ENCODE measurements at places on chromosomes 7 and 10. TPM values are rescaled to one million over a fixed set of nuclear protein-coding genes. Genes with fewer than 3 reads are reported as not detected.

The PRSS2 gene
- not detected for total RNA-seq

The WNT8B gene
- total RNA-seq: 0.40 TPM

The ZSCAN21 gene
- total RNA-seq: 9.1 TPM

DNA sequence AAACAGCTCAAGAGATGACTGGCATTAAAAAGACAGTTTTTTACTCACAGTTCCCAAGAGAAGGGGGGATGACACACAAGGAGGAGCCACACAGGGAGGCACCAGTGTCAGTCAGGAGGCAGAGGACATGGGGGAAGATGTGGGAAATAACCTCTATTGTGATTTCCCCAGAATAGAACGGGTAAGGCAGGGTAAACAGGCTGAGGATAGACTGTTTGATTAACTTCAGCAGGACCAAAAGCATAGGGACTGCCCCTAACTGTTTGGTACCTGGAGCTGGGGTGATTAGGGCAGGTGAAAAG is 60.7 kb downstream of the RAPGEF5 start:
- no peak overlapping the region for H3K27ac ChIP-seq
- no peak for DNase-seq
- H3K4me1 ChIP-seq: peaks cover 23% of the 10 kb centered on the region
- no peak overlapping the region for H3K4me3 ChIP-seq
- H3K27me3 ChIP-seq: peaks cover 23% of the 10 kb centered on the region

GRCh38 chr10:51773681-51774080 is 74.3 kb upstream of the CSTF2T start:
- peaks cover 4% of the 10 kb centered on the region for H3K27me3 ChIP-seq
- no peak for DNase-seq
- H3K4me3 ChIP-seq: no peak overlapping the region
- H3K27ac ChIP-seq: no peak overlapping the region

DNA sequence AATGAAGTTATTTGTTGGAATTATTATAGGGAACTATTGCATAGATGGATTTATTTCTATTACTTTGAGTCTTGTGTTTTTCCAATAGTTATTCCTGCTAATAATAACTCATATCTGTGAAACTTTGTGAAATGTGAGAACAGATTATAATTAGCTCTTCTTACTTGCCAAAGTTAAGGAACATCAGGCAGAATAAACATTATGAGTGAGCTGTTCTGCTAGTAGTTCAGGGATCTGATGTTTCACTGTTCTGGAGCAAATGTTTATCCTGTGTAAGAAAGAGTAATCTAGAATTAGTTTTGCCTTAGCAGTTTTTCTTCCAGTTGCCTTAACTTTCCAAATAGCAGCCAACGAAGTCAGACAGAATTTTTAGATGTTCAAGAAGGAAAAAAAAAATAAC is 245.2 kb upstream of the PLXDC2 start:
- H3K27me3 ChIP-seq: no peaks in the 10 kb centered on the region
- no peak overlapping the region for H3K27ac ChIP-seq
- no peak for DNase-seq

- DNase-seq: no peak
- no peak overlapping the region for H3K4me3 ChIP-seq
- no peak overlapping the region for H3K27ac ChIP-seq
- H3K4me1 ChIP-seq: peaks cover 12% of the 10 kb centered on the region
Observed at GRCh38 chr7:110943701-110944345, 147.1 kb upstream of the LRRN3 start.

DNA sequence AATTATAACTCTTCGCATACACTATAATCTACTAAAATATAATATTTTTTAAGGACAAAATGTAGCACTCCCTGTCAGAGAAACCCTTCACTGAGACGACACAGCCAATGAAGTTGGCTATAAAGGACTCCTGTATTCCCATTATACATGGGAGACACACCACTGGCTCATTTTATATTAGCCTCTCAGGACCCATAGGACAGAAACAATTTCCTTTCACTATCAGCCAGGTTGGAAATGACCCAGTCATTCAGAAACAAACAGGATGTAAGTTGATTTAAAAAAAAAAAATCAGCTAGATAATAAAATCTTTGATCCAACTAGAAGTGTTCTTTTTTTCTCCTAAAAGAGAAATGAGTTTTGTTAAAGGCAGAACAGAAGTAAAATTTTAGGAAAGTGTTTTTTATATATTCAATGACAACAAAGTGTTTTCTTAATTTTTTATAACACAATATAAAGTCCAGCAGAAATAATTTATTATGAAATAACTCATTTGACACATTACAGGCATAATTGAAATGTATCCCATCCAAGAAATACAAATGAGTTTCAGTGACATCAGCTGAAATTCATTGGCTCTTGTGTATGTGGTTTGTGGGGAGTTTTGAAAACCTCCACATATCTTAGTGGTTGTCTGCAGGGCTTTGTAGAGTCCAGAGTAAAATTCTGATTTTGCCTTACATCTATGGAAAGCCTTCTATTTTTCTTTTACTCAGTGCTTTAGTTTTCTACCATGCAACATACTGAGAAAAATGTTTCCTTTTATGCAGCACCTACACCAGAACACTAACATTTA is 64.1 kb downstream of the CTTNBP2 start:
- no peaks in the 10 kb centered on the region for H3K27me3 ChIP-seq
- no peak overlapping the region for H3K4me3 ChIP-seq
- no peak for DNase-seq
- no peak overlapping the region for H3K27ac ChIP-seq
- no peaks in the 10 kb centered on the region for H3K4me1 ChIP-seq
- no peaks in the 10 kb centered on the region for H3K36me3 ChIP-seq
